Activated CD4-positive, CD25-positive, alpha-beta regulatory T cell treated with anti-CD3 and anti-CD28 coated beads, Interleukin-2, amount 50 U/mL, for 16 hours (primary cell): ENCODE measurements at places on chromosomes 1 and 21.
A peak's percentile ranks its signal among the peaks of the same experiment; 100 is the strongest.

DNA sequence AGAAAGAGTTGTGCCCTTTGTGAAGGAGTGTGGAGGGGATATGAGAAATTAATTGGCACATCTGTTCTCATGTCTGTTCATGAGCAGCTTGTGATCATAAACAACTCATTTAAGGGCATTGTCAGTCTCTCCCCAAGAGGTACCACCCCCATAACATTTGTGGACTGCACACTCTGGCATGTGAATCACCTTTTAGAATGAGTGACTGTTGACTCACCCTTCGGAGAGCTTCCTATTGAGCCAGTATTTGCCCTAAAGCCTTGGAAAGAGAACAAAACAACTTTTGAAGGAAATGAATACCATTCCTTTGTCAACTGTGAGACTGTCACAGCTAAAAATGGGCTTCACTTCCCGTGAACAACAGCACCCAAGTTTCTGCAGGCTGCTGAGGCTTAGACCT, 27.5 kb upstream of the MYSM1 start:
- no peak for DNase-seq

- DNase-seq, result no peak
Observed at GRCh38 chr1:216531263-216532239, 108.3 kb upstream of the USH2A start.

GRCh38 chr1:172322219-172323061, 98.0 kb upstream of the C1orf105 start:
- no peak for DNase-seq

GRCh38 chr1:183841550-183841949, 36.6 kb downstream of the RGL1 start:
- DNase-seq, result no peak

- DNase-seq, result no peak
Observed at GRCh38 chr1:15120251-15120945, 33.1 kb upstream of the TMEM51 start.

DNA sequence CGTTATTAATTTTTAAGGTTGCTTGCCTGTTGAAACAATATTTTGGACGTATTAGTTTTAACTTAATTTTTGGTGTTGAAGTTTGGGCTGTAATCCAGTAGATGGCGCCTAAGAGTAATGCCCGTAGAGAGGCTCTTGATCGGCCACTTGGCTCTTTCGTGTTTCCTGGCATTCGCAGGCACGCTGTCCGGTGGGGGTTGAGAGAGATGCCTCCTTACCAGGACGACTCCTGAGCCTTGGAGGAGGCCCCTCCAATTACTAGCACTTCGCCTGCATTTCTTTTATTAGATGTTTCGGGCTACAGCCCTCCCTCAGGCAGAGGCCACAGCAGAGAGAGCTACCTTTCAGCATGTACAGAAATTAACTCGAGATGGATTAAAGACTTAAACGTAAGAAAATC, 12.0 kb downstream of the OR2M4 start:
- no peak for DNase-seq

DNA sequence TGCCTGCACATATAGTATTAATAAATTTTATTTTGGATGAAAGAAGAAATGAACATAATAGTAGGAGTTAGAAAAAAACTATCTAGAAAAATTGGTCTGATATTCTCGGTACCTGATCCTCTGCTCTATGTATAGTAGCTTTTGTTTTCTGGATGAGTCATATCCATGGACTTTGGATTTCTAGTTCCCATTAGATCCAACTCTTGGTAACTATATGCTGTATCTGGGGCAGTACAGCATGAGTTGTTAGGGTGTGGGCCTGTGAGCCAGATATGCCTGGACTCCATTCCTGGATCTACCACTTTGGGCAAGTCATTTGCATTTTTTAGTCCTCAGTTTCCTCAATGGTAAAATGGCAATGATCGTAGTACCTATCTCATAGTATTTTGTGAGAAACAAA, 372.2 kb upstream of the PKN2 start:
- DNase-seq, result no peak

DNA sequence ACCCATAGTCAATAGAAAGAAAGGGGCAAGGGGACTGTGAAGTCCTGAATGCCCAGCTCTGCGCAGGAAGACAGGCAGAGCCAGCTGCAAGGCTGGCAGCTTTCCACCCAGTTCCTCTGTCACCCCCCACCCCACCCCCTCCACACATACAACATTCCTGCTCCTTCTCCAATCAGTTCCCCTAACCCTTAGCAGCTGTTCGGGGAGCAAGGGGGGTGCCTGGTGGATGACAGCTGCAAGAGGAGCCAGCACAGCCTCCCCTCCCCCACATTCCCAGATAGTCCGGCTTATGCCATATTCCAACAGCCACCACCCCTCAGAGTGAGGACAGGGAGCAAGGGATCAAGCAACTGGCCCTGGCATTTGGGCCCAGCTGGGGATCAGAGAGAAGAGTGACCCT, 9.7 kb downstream of the ARHGEF2 start:
- no peak for DNase-seq

DNA sequence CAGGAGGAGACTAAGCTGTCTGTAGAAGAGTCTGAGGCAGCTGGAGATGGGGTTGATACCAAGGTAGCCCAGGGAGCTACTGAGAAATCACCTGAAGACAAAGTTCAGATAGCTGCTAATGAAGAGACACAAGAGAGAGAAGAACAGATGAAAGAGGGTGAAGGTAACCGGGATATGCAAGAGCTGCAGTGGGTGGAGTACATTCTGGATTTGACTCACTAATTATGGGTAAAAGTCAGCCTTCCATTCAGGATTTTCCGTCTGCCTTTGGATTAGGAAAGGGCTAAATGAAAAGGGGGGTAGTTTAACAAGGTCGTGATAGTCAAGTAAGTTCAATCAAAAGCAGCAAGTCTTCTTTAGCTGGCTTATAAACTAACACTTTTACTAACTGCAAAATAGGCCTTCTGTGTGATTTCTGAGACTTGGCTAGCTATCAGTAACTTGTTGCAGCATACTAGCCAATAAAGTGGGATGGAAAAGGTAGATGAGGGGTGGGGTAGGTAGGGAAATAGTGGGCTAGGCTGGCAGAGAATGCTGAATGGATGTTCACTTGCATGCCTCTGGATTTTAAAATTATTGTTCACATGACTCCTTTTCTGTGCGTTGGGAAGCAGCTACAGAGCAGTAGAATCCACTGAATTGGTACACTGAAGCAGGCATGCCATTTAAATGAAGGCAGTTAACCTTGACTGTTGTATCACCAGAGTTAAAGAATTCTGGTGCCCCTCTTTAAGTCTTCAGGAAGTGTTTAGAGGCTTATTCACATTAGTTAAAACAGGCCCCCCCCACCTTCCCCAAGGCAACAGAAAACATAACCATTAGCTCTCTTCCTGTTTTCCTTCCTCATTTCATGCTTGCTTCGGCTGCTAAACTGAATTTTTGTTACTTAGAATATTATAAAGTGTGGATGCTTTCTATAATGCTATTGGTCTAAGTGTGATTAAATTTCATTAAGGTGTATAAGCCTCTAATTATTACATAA, 15.4 kb downstream of the CCDC17 start:
- DNase-seq, result no peak

GRCh38 chr1:234435620-234436019, 43.4 kb downstream of the TARBP1 start:
- DNase-seq, result no peak

DNA sequence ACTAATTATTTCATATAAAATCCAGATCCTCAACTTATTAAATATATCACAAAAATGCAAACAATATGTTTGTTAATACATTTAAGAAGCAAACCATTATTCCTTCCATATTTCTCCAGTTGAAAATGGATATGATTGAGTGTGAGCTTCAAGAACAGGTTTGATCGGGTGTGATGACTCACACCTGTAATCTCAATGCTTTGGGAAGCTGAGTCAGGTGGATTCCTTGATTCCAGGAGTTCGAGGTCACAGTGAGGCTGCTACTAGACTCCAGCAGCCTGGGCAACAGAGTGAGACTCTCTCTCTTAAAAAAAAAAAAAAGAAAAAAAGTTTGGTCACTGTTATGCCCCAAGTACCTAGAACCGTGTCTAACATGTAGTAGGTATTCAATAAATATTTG, 42.9 kb upstream of the RRP15 start:
- no peak for DNase-seq

DNA sequence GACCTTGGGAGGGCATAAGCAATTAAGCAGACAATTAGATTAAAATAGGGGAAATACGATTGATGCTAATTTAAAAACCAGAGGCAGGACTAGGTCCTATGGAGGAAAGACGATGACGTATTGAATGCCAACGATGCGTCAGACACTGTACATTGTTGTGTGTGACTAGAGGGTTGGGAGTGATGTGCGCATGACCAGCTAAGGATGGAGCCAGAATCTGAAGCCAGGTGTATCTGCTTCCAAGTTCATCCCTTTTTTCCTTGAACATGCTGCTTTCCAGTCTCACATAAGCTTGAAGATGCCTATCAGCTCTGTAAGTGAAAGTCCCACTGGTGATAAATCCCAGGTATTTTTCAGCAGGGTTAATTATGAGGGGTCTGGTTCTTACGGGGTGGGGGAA, 576.2 kb downstream of the MATN1 start:
- DNase-seq, result no peak

GRCh38 chr21:16811011-16811410, 701.8 kb upstream of the CXADR start:
- DNase-seq, result no peak

DNA sequence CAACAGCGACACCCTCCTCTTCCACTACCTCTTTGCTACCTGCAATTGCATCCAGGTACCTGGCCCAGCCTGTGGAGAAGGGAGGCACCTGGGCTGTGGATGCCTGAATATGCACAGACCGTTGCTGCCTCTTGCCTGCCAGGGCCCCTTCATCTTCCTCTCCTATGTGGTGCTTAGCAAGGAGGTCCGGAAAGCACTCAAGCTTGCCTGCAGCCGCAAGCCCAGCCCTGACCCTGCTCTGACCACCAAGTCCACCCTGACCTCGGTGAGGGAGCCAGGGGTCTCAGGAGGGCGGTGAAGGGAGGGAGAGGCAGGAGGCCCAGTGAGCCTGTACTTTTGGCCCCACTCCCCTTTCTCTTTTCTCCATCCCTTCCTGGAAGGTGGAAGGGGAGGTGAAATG, 11.5 kb downstream of the PSRC1 start:
- no peak for DNase-seq

- no peak for DNase-seq
Observed at GRCh38 chr1:117146072-117146471, 24.5 kb upstream of the TRIM45 start.

DNA sequence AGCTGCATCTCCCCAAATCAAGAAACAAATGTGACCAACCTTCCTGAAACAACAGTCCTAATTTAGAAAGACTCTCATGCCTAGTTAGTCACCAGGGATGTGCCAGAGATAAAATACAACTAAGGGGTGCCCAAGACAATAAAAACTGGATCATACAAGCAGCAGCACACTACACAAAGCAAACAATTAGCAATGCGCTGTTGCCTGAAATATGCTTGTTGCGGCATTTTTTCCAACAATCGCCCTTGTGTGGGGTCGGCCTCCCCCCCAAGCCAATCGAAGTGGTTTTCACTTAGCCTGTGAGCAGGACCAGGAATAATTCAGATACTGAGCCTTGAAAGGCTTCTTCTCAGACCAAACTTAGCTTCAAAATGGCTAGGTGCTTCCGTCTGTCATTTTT, 1.4 kb upstream of the STMN1 start:
- DNase-seq, result no peak

DNA sequence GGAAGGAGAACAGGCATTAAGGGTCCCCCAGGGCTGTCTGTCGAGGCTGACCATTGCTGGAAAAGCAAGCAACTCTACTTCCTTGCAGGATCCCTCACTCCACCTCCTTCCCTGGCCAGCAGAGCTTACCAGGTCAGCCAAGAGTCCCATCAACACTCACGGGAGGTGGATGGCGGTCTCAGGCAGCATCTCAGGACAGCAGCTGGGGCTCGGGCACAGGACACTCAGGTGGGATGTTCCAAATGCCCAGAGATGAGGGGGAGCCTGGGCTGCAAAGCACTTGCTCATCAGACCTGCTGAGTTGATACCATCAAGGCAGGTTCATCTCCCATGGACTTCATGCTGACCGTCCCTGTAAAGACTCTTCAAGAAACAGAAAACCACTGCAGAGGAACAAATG, 559.8 kb downstream of the NPHP4 start:
- DNase-seq, result no peak

GRCh38 chr21:31903896-31904295, 31.1 kb downstream of the HUNK start:
- no peak for DNase-seq

DNA sequence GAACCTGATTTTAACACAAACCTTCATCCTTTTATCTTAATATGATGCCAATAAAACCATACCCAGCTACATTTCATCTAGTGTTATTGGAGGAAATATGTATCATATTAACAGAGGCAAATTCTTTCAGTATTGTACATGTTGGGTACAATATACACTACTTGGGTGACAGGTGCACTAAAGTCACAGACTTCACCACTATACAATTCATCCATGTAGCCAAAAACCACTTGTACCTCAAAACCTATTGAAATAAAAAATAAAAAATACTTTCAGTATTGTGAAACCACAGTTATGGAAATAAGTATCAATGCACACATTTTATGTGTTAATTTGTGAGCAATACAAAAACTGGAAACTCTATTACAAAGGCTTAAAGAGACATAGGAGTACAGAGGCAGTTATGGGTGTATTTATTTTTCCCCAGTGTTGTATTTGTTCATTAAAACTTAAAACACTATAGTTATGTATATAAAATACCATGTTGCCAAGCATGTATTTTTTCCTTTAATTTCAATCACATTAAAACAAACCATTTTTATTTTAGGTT, 25.1 kb upstream of the GPR88 start:
- DNase-seq, result no peak

DNA sequence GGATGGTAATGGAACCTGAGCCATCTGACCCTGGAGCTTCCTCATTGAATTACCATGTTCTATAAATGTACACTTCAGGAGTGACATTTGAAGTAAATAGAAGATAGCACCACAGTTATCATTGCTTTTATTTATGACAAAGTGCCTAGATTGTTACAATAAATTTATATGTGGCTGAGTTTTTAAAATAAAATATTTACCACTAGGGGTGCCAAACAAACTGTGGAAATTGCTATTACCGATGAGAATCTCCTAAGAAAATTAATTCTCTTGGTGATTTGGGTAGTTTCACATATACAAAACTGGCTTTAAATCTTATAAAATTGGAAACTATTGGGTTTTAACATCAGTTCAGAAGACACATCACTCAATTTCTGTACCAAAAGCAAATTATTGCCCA, 1.4 kb upstream of the TNR start:
- no peak for DNase-seq

GRCh38 chr1:111592389-111593361, 26.9 kb upstream of the RAP1A start:
- peak; percentile 84 for DNase-seq

GRCh38 chr1:17852383-17852782, 97.2 kb downstream of the ACTL8 start:
- no peak for DNase-seq

DNA sequence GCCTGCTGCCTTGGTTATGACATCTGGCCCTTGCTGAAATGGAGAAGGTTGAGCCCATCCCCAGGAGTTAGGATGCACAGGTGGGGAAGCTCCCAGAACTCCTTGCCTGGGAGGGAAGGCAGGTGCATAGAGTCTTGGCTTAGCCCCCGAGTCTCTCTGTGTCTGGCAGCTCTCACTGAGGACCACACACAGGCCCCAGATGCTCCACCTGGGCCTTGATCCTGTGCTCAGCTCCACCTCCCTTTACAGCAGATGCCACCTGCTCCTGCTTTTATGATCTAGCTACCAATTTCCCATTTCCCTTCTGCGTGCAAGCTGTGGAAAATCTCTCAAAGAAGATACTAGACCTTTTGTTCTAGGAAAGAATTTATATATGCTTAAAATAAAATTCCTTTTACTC, 28.8 kb upstream of the KCNJ6 start:
- no peak for DNase-seq
